Substantia nigra (tissue), 51 donors: ENCODE measurements at places on chromosomes 7 and 10.

DNA sequence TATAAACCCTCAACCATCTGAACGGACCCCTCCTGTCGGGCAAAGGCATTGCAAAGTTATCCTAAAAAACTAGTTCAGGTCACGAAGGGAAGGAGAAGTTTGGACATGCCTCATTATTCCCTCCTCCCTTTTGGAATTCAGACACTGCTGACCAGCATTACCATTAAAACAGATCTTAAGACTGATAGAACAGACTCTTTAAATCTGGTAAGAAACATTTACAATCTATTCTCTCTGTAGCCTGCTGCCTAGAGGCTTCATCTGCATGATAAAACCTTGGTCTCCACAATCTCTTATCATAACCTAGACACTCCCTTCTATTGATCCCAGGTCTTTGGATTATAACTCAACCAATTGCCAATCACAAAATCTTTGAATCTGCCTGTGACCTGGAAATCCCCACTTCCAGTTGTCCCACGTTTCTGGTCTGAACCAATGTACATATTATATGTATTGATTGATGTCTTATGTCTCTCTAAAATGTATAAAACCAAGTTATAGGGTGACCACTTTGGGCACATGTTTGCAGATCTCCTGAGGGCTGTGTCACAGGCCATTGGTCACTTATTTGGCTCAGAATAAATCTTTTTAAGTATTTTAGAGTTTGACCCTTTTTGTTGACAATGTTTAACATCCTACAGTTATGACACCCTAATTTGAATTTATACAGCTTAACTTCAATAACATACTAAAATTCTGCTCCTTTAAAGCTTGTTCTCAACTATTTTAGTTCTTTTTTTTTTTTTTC lies 23.5 kb upstream of the CNNM2 start:
- DNase-seq = no peak

DNA sequence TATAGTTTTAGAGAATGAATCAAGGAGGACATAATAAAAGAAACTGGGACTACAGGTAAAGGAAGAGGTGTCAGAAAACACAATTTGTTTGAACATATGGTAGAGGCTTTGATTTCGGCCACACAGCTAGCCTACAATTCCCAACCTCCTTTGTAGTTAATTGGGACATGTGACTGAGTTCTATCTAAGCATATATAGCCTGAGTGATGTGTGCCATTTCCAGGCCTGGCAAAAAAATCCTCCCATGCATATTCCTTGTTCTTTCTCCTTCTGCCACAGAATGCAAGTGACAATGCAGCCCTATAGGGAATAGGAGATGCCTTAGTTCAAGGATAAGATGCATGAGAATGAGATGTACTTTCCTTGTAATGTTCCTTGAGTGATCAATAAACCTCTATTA lies 590.7 kb upstream of the STEAP1 start:
- DNase-seq = no peak

DNA sequence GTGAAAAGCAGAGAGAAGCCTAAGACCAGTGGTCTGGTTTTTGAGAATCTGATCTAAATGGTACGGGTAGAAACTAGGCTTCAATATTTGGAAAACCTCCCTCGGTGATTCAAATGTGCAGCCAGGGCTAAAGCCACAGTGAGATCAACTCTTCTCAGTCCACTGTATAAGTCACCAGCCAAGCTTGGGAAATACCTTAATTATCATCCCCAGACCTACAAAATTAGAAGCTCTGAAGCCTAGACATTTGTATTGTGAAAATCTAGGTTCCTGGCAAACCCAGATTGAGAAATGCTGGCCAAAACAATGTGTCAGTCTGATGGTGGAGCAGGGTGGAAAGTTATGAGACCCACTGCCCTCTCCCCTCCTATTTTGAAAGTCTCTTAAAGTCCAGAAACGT lies 131.7 kb downstream of the DGKI start:
- DNase-seq = no peak

DNA sequence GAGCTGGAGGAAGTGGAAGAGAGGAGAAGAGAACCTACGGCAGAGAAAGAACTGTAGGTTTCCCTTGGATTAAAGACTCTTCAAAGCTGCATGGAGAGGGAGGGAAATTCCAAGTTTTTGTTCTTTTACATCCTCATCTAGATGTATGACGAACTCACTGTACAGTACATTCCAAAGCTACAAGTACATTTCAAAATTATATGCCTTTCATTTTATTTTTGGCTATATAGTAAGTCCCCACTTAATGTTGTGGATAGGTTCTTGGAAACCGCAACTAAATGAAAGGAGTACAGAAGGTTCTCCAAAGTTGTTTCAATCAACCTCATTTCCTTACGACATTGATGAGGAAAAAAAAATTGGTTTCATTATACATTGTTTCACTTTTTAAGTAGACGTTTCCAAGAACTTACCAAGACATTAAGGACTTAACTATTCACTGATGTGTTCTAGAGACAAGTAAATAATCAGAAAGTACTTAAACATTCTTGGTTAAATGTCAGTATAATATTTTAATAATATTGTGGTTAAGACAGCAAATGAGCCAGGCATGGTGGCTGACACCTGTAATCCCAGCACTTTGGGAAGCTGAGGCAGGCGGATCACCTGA lies 16.1 kb upstream of the JMJD1C start:
- no peak for DNase-seq

DNA sequence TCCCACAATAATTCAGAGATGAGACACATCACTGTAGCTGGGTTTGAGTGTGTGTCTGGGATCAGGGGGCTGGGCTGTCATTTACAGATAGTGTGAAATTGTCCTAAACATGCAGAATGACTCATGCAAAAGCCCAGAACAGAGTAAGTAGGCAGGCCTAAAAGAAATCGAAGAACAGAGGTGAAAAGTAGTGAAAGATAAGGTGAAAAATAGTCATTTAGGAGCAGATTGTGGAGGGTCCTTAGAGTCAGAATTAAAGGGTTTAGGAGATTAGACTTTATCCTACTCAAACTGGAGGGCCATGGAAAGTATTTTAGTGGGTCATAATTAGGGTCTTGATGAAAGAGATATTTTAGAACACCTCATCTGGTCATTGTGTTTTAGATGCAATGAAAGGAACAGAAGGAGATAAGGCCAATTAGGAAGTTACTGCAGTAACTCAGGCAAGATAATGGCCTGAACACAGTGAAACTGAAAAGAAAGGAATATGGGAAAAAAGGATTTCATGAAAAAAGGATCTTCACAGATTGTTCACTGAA lies 58.3 kb upstream of the NEBL start:
- no peak for DNase-seq
